Ammon's horn (tissue), 1 donor: ENCODE measurements at places on chromosomes 2 and 18.

GRCh38 chr2:32697156-32697555 is 69.3 kb downstream of the TTC27 start:
- no peak for DNase-seq

GRCh38 chr2:112152476-112153178 is 14.4 kb downstream of the FBLN7 start:
- DNase-seq = no peak

DNA sequence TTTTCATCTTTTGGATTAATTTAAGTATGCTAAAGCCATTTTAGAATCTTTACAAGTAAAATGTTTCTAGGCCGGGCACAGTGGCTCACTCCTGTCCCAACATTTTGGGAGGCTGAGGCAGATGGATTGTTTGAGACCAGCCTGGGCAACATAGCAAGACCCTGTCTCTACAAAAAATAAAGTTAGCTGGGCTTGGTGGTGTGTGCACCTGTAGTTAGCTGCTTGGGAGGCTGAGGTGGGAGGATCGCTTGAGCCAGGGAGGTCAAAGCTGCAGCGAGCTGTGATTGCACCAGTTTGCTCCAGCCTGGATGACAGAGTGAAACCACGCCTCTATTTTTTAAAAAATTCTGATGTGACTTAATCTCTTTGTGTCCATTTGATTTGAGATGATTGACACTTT is 3.9 kb downstream of the PPM1B start:
- no peak for DNase-seq

GRCh38 chr2:200077210-200077650 is 121.8 kb downstream of the MAIP1 start:
- no peak for DNase-seq

- DNase-seq = no peak
These were observed 163.5 kb downstream of the PTH2R start for GRCh38 chr2:208570066-208570465.

- DNase-seq = no peak
These were observed 23.8 kb downstream of the STAT1 start for GRCh38 chr2:190990132-190990531.

- DNase-seq = no peak
These were observed 200.0 kb downstream of the GBX2 start for GRCh38 chr2:235968155-235968554.
